Mucosa of descending colon (tissue), 3 donors: ENCODE measurements at places on chromosomes 7 and 10. TPM values are rescaled to one million over a fixed set of nuclear protein-coding genes. Genes with fewer than 3 reads are reported as not detected.

DNA sequence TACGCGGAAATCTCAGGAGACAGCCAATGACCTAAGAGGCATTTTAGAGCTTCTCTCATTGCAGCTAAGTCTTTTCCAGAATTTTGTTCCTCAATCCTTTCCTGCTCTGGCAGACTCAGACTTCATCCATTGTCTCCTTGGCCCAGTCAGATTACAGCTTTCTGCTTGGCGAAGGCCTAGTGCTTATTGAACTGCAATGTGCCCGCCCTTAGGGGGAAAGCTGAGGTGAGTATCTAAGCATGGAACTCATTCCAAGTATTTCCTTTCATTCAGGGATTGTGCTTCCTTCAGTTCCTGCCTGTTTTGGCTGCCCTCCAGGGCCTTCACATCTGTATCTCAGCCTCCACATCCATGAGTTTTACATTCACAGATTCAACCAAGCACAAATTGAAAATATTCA, 37.5 kb downstream of the PRLHR start:
- DNase-seq, result no peak

DNA sequence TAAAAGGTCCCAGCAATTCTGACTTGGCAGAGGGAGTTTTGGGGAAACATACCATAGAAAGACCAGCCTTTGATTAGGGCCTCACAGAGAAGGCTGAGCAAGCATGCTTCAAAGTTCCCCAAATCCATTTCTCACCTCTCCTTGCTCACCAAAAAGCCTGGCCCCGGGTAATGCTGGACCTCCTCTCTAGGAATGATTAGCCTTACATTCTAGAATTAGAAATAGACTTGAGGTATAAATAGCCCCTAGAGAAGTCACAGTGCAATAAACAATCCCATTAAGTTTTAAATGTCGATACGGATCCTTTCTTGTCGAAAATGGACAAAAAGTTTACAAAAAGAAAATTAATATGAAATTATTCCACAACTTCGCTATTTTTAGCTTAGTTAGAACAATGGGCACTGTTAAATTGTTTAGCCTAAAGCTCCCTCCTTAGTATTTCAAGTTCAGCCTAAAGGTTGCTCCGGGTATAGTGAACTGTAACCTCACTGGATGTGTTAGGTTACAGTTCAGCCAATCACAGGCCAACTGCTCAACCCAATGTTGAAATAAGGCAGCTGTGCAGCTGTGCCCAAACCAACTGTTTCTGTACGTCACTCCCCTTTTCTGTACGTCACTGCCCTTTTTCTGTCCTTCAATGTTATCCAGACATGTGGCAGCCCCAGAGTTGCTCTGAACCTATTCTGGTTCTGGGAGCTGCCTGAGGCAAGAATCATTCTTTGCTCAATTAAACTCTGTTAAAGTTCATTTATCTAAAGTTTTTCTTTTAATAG, 7.9 kb upstream of the GSDME start:
- no peak for DNase-seq

DNA sequence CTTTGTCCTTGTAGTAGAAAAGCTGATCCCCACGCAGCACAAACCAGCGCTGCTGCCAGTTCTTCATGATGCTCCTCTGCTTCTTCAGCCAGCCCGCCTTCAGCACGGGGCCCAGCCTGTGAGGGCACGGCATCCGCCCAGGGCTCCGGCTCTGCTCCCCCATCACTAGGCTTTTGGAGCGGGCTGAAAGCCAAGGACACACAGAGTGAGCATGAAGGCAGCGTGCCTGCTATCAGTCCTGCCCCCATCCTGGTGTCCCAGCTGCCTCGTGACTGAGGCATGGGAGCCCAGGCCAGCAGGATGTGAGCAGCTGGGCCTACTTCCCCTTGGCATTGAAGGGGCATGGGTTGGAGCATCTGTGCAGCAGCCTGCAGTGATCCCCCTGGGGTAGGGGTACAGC, 21.9 kb downstream of the ARHGAP22 start:
- no peak for DNase-seq

GRCh38 chr10:109939315-109939961, 16.1 kb upstream of the XPNPEP1 start:
- no peak for DNase-seq

- DNase-seq, result no peak
Measured at GRCh38 chr7:102424129-102424551, 9.2 kb upstream of the ORAI2 start.

DNA sequence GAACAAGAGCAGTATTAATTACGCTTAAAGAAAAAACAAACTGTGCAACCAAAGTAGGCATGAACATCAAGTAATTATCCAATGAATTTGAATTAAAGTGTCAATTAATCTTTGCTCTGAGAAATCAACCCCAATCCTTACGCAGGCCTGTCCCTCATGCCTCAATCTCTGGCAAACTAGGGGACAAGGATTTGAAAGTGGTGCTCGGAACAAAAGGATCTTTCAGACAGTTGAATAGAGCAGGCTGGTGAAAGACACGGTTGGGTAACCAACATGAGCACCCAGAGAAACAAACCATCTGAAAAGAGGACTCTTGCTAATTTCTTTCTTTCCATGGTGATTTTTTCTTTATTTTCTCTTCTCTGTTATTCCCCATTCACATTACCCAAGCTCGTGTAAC, 203.5 kb upstream of the PHF14 start:
- no peak for DNase-seq

DNA sequence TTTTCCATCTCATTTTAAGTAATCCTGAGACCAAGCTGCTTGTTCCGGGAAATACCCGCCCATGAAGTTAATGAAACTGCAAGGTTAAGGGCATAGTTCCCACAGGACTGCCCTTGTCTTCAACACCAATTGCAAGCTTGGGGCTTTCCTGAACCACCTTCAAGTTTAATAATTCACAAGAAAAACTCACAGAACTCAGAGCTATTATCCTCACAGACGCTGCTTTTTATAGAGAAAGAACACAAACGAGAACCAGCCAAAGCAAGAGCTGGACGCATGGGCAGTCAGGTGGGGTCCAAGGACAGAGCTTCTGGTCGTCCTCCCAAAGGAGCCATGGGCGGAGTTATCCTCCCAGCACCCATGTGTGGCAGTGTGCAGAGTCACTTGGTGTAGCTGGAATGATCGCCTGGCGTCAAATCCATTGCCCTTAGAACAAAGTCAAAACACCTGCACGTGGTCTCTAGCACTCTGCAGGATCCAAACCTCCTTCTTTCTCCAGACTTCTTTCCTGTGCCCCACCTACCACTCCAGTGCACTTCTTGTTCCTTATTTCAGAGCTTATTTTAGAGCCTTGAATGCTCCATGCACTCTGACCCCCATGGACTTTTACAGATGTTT, 56.7 kb downstream of the SNX10 start:
- DNase-seq, result no peak

DNA sequence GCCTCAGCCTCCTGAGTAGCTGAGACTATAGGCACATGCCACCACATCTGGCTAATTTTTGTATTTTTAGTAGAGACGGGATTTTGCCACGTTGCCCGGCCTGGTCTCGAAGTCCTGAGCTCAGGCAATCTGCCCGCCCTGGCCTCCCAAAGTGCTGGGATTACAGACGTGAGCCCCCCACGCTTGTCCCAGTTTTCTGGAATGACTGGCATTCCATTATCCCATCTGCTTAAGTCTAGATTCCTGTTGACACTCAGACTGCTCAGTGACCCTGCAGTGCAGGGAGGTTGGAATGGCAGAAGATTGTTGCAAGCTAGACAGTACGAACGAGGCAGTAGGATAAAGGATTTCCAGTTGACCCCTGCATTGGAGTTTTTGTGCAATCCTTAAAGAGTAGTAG, 135.1 kb upstream of the NPS start:
- no peak for DNase-seq

- DNase-seq, result no peak
Measured at GRCh38 chr10:132296666-132297443, 10.9 kb downstream of the STK32C start.

- DNase-seq, result peak; percentile 69
Measured at GRCh38 chr10:135132-135600, at the start of gene ZMYND11. Gene ZMYND11 (plus strand): TSS chr10:135455. CDS start chr10:180013, 44,558 bp downstream.

DNA sequence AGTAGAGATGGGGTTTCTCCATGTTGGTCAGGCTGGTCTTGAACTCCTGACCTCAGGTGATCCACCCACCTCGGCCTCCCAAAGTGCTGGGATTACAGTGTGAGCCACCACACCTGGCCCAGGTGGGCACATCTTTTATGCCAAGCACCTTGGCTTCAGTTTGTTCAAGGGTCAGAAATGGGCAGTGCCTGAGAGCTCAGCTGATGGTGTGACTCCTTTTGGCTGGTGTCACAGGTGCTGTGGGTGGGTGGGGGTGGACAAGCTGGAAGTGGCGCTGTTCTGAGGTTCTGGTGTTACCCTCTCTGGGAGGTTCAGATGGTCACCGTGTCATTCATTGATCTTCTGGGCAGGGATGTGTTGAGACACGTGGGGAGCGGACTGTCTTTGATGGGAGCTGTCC, 11.5 kb downstream of the ADCY1 start:
- no peak for DNase-seq

GRCh38 chr7:112212571-112212970, 6.1 kb downstream of the ZNF277 start:
- no peak for DNase-seq

- no peak for DNase-seq
Measured at GRCh38 chr7:117248829-117249228, 74.0 kb downstream of the WNT2 start.

DNA sequence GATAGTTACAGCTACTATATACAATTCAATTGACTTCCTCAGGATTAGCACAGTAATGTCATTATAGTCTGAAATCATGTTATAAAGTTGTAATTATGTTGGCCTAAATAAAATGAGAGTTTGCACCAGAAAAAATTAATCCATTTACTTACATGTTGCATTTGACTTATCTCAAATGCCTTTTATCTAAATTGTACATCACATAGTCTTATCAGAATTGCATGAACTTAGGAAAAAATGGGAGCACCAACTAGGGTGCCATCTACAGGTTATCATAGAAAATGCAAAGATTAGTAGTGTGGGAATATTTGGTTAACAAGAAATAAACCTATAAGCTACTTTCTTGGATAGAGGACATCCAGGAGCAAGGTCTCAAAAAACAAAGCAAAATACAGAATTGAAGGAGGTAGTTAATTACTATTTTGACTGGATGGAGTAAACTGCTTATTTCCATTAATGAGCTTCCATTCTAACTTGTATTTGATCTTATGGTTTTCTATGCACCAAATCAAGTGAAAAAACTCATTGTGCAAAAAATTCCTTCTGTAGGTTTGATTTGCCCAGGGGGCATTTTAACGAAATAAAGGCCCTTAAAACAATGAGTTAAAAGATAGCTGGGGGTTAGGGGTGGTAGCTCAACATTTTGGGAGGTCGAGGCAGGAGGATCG, 60.0 kb upstream of the ORC5 start:
- DNase-seq, result no peak

DNA sequence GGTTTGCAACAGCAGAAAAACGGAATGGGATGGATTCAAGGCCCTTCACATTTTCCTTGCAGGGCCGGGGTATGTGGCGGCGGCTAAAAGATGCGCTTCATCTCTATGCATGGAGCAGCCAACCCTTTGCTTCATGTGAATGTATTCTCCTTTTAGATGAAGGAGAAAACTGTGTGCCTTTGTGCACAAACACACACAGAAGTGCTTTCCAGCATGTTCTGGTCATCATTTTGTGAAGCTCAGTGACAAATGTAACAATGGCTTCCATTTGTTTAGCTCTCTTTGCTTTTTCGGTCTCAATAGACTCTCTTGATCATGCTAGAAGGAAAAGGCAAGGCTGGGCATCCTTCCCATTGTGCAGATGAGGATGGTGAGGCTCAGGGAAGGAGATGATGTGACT, 161.7 kb upstream of the MKI67 start:
- no peak for DNase-seq

DNA sequence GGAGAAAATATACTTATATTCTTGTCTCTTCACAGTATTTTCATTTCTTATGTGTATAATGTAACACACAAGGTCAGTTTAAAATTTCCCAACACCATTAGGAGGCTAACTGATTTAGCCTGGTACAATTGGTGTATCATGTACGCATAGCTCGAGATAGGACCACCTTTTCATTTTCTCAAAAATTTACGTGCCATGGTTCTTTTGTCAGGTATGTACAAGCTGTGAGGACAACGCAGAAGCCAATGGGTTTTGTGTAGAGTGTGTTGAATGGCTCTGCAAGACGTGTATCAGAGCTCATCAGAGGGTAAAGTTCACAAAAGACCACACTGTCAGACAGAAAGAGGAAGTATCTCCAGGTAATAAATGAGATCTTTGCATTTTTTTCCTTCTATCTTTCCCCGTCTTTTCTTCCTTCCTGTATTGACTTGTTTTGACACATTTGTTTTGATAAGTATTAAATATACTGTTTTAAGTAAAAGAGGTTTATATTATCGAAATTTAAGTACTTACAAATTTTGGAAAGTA, 55.0 kb downstream of the TRIM24 start:
- DNase-seq, result no peak

- no peak for DNase-seq
Measured at GRCh38 chr7:11332865-11333228, 359.2 kb downstream of the PHF14 start.

The GFRA1 gene
- 32.2 TPM for total RNA-seq

The OR6V1 gene
- not detected for total RNA-seq

The SPDYE2 gene
- total RNA-seq, result not detected

The RBP3 gene
- total RNA-seq, result not detected

The CEP55 gene
- 2.4 TPM for total RNA-seq
